ENCODE measurements at places on chromosomes 3 and 15. TPM values are rescaled to one million over a fixed set of nuclear protein-coding genes. Genes with fewer than 3 reads are reported as not detected.

Gene LPP
- total RNA-seq = 52.7 TPM

DNA sequence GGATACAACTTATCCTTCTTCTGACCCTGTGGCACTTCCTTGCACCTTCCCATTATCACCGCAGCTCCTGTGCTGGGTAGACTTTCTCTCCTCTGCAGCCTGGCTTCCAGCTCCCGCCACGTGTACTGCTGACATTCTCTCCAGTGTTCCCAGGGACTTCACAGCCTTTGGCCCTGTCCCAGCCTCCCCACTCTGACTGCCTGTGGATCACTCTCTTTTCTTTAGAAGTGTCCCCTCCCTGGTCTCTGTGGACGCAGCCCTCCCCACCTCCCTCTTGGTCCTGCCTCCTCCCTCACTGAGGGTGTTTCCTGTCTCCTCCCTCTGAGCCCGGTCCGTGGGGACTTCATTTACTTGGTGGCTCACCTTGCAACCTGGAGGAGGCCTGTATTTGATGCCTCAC, 17.4 kb downstream of the PDIA5 start:
- DNase-seq = no peak
- H3K36me3 ChIP-seq = no peaks in the 10 kb centered on the region
- no peak overlapping the region for H3K27ac ChIP-seq
- H3K4me3 ChIP-seq = no peak overlapping the region
- H3K4me1 ChIP-seq = peaks cover 33% of the 10 kb centered on the region

GRCh38 chr3:156471431-156471830, 83.5 kb downstream of the SSR3 start:
- DNase-seq = no peak
- H3K27ac ChIP-seq = no peak overlapping the region
- no peaks in the 10 kb centered on the region for H3K4me1 ChIP-seq

Gene DTX3L
- 110 TPM for total RNA-seq

Gene MUC20
- 3.5 TPM for total RNA-seq

- peak; percentile 66 for DNase-seq
- peak overlapping the region; percentile 88 for H3K4me3 ChIP-seq
- H3K27ac ChIP-seq = peak overlapping the region; percentile 97
- H3K36me3 ChIP-seq = peaks cover 12% of the 10 kb centered on the region
- H3K27me3 ChIP-seq = no peaks in the 10 kb centered on the region
Measured at GRCh38 chr3:57557085-57557537, 1.0 kb downstream of the PDE12 start.

GRCh38 chr15:28147801-28148200, 48.7 kb upstream of the OCA2 start:
- no peaks in the 10 kb centered on the region for H3K27me3 ChIP-seq
- peaks cover 7% of the 10 kb centered on the region for H3K4me1 ChIP-seq
- H3K4me3 ChIP-seq = no peak overlapping the region
- H3K36me3 ChIP-seq = peaks cover 36% of the 10 kb centered on the region
- DNase-seq = no peak
- no peak overlapping the region for H3K27ac ChIP-seq

DNA sequence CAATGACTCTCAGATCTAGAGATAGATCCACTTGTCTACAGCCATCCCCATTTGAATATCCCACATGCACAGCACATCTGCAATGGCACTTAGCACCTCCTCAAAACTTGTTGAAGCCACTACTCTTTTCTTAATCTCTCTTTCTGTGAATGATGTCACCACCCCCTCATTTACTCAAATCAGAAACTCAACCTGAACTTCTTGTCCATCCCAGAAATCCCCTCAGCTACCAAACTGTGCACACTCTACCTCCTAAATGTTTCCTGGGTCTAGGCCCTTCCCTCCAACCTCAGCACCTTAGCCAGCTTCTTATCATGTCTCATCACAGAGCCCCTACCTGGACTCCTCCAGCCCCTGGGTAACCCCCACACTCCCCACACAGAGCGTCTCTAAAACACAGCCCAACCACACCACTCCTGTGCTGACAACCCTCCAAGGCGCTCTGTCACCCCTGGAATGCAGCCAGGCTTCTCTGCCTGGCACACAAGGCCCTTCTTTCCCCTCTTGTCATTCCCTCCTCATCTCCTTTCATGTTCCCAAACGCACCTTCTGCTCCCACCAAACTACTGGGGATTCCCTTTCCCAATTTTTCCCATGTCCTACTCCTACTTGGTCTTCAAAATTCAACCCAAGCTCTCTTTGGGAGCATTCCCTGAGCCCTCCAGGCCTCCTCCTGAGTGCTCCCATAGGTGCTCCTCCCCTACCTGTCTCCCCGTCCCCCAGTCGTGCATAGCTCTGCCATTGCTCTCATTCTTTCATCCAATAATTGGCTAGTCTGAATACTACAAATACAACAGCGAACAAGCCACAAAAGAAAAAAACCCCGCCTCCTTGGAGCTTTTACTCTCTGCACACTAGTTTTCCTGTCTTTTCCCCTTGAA, 39.8 kb upstream of the ZBTB38 start:
- no peak for DNase-seq
- peaks cover 9% of the 10 kb centered on the region for H3K4me1 ChIP-seq
- H3K27me3 ChIP-seq = peaks cover 3% of the 10 kb centered on the region
- H3K27ac ChIP-seq = no peak overlapping the region
- H3K4me3 ChIP-seq = peak overlapping the region; percentile 30

DNA sequence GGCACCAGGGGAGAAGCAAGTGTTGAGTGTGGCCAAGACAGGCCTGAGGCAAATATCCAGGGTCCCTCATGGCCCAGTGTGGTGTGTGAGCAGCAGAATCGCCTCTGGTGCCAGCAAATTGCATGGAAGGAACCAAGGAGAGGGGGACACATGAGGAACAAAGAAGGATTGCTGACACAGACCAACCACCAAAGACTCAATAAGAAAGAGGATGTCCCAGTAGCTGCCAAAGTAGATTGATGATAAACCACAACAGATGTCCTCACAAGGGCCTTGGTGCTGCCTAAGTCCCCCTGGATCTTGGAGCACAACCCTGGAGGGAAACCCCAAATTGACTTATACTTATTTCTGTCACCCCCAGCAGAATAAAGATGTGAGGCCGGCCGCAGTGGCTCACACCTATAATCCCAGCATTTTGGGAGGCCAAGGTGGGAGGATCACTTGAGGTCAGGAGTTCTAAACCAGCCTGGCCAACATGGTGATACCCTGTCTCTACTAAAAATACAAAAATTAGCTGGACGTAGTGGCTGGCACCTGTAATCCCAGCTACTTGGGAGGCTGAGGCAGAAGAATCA, 10.6 kb downstream of the SRGAP3 start:
- DNase-seq = no peak
- peaks cover 14% of the 10 kb centered on the region for H3K27me3 ChIP-seq
- H3K4me1 ChIP-seq = no peaks in the 10 kb centered on the region

Gene GOLGA8M
- total RNA-seq = 21.3 TPM

Gene DLL4
- 0.17 TPM for total RNA-seq

DNA sequence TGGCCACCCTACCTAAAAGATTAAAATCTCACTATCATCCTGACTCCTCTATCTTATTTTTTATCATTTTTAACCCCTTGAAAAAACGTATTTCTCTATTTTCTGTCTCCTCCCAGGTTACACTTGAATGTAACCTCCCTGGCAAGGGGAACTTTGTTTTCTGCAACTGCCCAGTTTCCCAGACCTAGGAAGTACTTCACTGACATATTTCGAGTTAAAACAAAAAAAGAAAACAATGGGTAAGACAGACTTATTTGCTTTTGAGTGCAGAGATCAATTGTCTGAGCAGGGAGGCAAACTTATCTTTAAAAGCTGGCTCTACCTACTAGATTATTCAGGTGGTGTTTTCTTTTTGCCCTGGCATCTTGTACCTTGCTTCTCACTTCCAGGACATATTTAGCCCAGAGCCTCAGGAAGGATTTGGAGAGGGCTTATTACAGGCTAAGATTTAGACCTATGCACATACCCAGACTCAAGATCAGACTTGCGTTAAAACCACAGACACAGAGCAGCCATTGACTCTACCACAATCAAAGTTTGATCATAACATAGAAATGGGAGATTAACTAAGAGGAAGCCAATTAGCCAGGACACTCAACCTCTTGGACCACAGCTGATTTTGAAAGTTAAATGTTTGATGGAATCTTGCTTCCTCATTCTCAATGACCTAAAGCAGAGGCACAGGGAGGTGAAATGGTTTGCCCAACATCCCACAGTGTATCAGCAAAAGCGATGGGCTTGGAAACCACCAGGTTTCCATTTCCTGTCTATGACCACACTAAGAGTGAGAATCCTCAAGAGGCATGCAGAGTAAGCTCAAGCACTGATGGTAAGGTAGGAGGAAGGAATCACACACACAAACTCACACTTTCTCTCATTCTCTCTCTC, 169.5 kb upstream of the THBS1 start:
- no peak for DNase-seq
- no peak overlapping the region for H3K27ac ChIP-seq
- peaks cover 6% of the 10 kb centered on the region for H3K36me3 ChIP-seq
- peaks cover 25% of the 10 kb centered on the region for H3K4me1 ChIP-seq
- H3K27me3 ChIP-seq = peaks cover 61% of the 10 kb centered on the region
- H3K4me3 ChIP-seq = no peak overlapping the region

- H3K27ac ChIP-seq = no peak overlapping the region
- H3K36me3 ChIP-seq = no peaks in the 10 kb centered on the region
- H3K4me1 ChIP-seq = no peaks in the 10 kb centered on the region
- peaks cover 8% of the 10 kb centered on the region for H3K27me3 ChIP-seq
Measured at GRCh38 chr15:49674370-49674769, 53.5 kb downstream of the DTWD1 start.

Gene NR1I2
- not detected for total RNA-seq

Gene GOLGA8J
- not detected for total RNA-seq

DNA sequence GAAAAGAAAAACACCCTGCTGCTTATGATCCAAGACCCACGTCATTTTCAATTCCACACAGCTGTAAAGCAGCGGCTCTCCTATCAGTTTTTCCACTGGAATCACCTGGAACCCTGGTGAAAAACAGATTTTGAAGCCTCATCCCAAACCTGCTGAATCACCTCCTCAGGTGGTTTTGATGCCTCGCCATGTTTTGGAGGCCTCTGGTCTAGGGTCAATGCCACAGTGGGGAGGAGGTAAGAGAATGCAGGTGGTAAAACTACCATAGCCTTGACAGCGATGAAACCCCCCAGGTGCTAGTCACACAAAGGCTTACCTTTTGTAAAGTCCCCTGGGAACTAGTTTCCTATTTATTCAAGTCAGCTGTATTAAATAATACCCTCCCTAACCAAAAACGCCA, 24.8 kb downstream of the MYO1E start:
- H3K36me3 ChIP-seq = peaks cover 9% of the 10 kb centered on the region
- H3K27ac ChIP-seq = no peak overlapping the region
- peaks cover 10% of the 10 kb centered on the region for H3K4me1 ChIP-seq
- DNase-seq = no peak
- peaks cover 24% of the 10 kb centered on the region for H3K27me3 ChIP-seq

Gene ATP13A5
- not detected for total RNA-seq

DNA sequence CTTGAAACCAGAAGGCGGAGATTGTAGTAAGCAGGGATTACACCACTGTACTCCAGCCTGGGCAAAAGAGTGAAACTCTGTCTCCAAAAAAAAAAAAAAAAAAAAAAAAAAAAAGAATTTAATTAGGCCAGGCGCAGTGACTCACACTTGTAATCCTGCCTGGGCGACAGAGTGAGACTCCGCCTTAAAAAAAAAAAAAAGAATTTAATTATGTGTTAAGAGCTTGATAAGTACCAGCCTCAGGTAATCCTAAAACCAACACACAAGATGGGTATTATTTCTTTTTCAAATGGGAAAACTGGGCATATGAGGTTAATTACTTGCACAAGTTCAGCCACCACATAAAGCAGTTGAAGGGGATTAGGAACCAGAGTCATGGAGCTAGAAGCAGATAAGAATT, 49.0 kb downstream of the PBRM1 start:
- DNase-seq = no peak
- peaks cover 13% of the 10 kb centered on the region for H3K36me3 ChIP-seq
- H3K4me3 ChIP-seq = no peak overlapping the region
- no peaks in the 10 kb centered on the region for H3K27me3 ChIP-seq
- H3K27ac ChIP-seq = no peak overlapping the region

- H3K36me3 ChIP-seq = no peaks in the 10 kb centered on the region
- H3K4me3 ChIP-seq = no peak overlapping the region
- peak overlapping the region; percentile 62 for H3K27ac ChIP-seq
- DNase-seq = no peak
- peaks cover 51% of the 10 kb centered on the region for H3K4me1 ChIP-seq
- H3K27me3 ChIP-seq = no peaks in the 10 kb centered on the region
Measured at GRCh38 chr3:32420126-32421038, 28.7 kb downstream of the CMTM7 start.

Gene UROC1
- not detected for total RNA-seq

- DNase-seq = no peak
- H3K4me1 ChIP-seq = peaks cover 15% of the 10 kb centered on the region
- H3K27ac ChIP-seq = no peak overlapping the region
- H3K36me3 ChIP-seq = no peaks in the 10 kb centered on the region
- peak overlapping the region; percentile 47 for H3K4me3 ChIP-seq
- peaks cover 18% of the 10 kb centered on the region for H3K27me3 ChIP-seq
Measured at GRCh38 chr3:13655061-13655913, 106.4 kb downstream of the FBLN2 start.

- H3K27ac ChIP-seq = no peak overlapping the region
- no peak for DNase-seq
- H3K4me1 ChIP-seq = no peaks in the 10 kb centered on the region
- H3K36me3 ChIP-seq = no peaks in the 10 kb centered on the region
- H3K27me3 ChIP-seq = peaks cover 8% of the 10 kb centered on the region
- H3K4me3 ChIP-seq = no peak overlapping the region
Measured at GRCh38 chr3:97935842-97936241, 36.4 kb downstream of the RIOX2 start.

Gene CLDN18
- not detected for total RNA-seq

Gene SOX14
- total RNA-seq = not detected

- H3K27ac ChIP-seq = no peak overlapping the region
- H3K4me1 ChIP-seq = no peaks in the 10 kb centered on the region
- H3K4me3 ChIP-seq = no peak overlapping the region
Measured at GRCh38 chr3:176431038-176431418, 766.3 kb downstream of the TBL1XR1 start.

DNA sequence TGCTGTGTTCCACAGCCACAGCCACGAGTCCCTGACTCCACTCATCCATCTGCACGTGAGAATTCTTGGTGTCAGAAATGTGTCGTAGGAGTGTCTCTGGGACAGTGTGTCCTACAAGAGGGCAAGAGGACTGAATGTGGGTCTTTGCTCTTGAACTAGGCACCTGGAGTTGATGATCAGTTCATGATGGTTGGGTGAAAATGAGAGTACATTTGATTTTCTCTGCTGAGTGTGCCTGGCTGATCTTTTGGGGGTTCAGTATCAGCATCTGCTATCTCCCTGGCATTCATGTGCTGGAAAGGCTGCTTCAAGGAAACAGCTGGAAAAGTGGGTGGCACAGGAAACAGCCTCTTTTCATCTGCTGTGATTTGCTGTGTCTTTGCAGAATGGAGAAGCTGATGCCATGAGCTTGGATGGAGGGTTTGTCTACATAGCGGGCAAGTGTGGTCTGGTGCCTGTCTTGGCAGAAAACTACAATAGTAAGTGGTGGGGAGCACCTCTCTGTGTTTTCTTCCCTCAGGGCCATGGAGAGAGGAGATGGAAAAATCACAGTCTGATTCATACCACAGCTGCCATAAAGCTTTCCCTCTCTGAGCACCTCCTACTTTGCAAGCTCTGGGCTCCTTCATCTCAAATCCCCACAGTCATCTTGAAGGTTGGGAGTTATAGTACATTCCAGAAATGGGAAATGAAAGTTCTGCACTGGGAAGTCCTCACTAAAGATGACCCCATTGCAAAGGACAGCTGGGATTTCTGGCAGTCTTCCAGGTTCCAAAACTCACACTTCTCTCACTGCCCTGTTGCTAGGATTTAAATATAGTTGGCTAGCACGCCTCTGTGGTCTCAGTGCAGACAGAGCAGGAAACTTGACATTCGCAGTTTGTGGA, 17.8 kb downstream of the TF start:
- no peak for DNase-seq
- H3K36me3 ChIP-seq = no peaks in the 10 kb centered on the region
- H3K4me3 ChIP-seq = no peak overlapping the region
- no peaks in the 10 kb centered on the region for H3K4me1 ChIP-seq
